ENCODE measurements at places on chromosomes 16 and 17. TPM values are rescaled to one million over a fixed set of nuclear protein-coding genes. Genes with fewer than 3 reads are reported as not detected.

OR2C1 gene
- 0.16 TPM for total RNA-seq

SCPEP1 gene
- total RNA-seq: 24.6 TPM

MT3 gene
- not detected for total RNA-seq

TPSG1 gene
- not detected for total RNA-seq

DNA sequence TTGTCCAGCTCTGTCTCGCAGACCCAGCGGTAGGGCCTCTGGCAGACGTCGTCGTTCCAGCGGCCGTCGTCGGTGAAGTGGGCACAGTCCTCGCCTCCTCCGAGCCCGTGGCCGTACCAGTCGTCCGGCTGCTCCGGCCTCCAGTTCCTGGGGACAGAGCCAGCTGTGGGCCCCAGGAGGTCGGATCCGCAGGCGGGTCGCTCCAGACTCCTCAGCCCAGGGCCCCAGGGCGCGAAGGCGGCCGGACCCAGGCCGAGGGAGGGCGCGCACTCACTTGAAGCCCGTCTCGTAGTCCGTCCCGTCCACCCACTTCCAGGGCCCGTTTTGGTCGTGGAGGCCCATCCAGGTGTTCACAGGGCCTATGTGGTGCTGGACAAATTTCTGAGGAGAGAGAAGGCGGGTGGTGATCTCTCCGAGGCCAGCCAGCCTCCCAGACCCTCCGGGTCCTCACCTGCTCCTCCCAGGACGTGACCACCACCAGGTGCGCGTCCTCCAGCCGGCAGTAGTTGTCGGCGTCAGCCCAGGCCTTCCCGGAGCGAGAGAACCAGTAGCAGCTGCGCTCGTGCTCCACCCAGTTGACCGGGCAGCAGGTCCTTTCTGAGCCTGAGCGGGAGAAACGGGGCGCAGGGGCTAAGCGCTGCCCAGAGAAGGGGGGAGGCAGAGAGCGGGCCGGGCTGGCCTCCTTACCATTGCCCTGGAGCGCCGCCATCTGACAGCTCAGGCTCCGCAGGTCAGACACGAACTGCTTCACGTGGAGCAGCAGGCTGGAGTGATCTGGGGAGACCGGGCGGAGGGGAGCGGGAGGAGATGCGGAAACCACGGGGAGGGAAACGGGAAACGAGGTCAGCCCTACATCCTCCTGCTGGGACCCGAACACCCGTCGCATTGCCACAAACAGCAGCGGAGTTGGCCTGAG is 5.2 kb downstream of the ASGR1 start:
- peak; percentile 35 for DNase-seq

DLX3 gene
- total RNA-seq: 1.0 TPM

DNA sequence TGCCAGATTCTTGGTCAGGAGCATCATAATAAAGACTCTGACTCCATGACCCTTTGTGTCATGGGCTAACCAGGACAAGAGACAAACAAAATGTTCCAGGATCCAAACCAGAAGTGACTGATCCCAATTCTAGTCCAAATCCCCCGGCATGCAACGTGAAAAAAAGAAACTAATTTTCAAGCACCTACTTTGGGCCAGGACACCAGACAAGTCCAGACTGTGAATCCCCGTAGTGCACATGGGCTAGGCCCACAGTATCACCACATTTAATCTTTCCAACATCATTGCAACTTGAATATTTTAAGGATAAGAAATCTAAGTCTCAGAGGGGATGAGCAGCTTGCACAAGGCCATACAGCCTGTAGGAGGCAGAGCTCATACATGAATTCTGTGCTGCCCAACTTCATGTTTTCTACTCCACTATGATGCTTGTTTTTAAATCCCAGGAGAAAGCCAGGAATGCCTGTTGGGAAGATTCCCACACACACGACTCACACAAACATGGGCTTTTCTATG is 365.7 kb downstream of the NPIPA8 start:
- no peak for DNase-seq

GRCh38 chr16:67183-67791 is 5.1 kb downstream of the RHBDF1 start:
- no peak for DNase-seq

- DNase-seq: no peak
Measured at GRCh38 chr16:50068550-50068949, 2.8 kb downstream of the HEATR3 start.

TMEM208 gene
- total RNA-seq: 36.1 TPM

DNA sequence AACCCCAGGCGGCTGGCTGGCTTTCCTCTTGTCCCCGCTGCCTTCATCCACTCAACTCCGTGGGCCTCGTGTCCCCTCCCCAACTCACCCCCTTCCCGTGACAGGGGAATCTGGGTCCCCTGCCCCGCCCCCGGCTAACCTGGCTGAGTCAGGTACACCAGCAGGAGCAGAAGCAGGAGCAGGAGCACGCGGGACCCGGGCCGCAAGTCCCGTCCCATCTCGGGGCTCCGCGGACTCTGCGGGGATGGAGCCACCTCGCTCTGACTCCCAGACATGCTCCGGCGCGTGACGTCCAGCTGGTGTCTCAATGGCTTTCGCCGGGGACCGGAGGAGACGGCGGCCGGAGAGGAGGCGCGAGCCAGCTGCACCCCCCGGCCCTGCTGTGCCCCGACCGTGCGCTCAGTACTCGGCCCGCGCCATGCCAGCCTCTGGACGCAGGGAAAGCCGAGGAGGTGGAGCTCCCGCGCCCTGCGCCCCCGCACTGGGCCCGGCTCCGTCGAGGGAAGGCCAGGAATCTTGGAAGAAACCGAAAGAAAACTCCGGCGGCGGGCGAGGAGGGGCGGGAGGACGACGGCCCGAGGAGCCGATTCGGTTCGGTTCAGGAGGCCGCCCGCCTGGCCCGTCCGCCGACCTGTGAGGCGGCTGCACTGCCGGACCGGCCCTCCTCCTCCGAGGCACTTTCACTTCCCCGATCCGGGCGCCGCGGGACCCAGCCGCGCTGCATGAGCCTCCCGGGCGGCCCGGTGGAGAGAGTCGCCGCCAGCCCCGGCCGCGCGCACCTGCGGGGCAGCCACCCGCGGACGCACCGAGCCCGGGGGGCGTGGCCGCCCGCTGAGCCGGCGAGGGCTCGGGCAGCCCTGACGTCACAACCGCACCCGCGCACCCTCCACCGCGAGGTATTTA is at the start of the genes CXCL16 and ZMYND15:
CXCL16 (minus strand) TSS at position 807 of the 903 bp plus-strand sequence; CDS start at position 218, 589 bp downstream.
ZMYND15 (plus strand) TSS at position 712 of the 903 bp plus-strand sequence. CDS start 716 bp downstream, outside the sequence.
- DNase-seq: peak; percentile 13

ZPBP2 gene
- not detected for total RNA-seq

ITGAD gene
- not detected for total RNA-seq

- DNase-seq: no peak
Measured at GRCh38 chr17:61461586-61461966, 9.4 kb downstream of the TBX4 start.

DNA sequence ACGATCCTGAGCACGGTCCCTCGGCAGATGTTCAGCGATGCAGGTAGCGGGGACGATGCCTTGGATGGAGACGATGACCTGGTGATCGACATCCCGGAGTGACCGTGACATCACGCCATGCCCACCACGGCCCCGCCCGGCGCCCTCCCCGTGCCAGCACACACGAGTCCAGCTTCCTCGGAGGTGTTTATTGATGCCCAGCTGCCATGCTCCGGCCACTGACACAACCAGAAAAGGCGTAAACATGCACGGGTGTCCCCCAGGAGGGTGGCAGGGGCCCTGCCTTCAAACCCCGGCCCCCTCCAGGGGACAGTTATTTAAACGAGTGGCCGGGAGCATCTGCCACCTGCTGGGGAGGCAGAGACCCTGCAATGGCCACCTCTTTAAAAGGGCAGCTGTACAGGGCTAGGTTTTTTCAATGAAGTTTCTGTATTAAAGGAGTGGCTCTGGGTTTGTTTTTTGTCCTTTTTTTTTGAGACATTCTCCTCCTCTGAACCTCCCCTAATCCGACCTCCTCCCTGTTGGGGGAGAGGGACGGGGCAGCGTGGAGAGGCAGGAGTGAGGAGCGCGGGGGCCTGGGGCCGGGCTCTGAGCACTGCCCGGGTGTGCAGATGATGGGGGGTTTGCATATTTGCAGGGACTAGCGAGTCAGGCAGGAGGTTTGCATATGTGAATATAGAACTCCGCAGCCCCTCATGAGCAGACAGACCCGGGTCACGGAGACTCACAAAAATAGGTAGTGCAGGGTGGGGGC is 5.3 kb downstream of the DOC2A start:
- peak; percentile 45 for DNase-seq

DNA sequence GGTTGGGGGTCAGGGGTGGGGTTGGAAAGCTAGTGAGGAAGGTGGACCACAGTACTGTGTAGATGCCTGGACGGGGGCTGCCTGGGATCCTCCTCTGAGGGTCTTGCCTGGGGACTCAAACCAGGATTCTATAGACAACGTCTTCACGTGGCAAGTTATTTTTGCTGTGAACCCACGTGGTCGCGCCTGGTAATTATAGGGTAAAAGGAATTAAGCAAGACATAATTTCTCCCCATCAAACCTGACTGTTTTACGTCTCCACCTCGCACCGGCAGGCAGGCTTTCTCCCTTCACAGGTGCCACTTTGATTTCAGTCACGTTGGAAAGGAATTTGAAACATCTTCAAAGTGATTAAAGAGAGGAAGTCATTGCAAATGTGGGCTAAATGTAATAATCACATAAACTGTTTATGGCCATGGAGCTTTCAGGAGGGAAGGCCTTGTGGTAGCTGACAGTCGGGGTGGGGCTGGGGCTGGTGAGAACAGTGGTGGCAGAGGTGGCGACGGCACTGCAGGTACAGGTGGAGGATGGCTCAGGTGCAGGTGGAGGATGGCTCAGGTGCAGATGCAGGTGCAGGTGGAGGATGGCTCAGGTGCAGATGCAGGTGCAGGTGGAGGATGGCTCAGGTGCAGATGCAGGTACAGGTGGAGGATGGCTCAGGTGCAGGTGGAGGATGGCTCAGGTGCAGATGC is 197.1 kb upstream of the NLRP1 start:
- DNase-seq: no peak

RND2 gene
- total RNA-seq: 17.8 TPM

- DNase-seq: no peak
Measured at GRCh38 chr16:31167315-31167714, 12.6 kb upstream of the FUS start.

DNA sequence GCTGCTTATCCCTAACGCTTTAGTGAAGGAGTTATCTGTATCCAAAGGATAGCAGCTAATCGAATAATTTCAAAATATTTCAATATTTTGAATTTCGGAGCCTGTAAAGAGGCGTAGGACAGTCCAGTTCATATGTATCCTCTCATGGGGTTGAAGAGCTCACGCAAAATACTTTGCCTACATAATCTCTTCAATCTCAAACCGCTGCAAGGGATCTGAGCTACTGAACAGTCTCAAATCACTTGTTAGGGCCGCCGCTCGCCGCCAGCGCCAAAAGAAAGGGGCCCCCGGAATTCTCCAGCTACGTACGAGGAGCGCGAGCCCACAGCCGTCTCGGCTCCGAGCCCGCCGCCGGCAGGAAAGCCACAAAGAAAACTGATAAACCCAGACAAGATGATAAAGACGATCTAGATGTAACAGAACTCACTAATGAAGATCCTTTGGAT is 601 bp upstream of the RFWD3 start:
- peak; percentile 23 for DNase-seq

- DNase-seq: no peak
Measured at GRCh38 chr16:6096931-6097670, 999.5 kb upstream of the EEF2KMT start.

GRCh38 chr16:74666010-74666421 is 661 bp downstream of the RFWD3 start:
- DNase-seq: no peak

GRCh38 chr16:31727553-31727952 is 146.1 kb upstream of the ZNF267 start:
- no peak for DNase-seq

NECAB2 gene
- 19.6 TPM for total RNA-seq

CDK3 gene
- 9.4 TPM for total RNA-seq

DNA sequence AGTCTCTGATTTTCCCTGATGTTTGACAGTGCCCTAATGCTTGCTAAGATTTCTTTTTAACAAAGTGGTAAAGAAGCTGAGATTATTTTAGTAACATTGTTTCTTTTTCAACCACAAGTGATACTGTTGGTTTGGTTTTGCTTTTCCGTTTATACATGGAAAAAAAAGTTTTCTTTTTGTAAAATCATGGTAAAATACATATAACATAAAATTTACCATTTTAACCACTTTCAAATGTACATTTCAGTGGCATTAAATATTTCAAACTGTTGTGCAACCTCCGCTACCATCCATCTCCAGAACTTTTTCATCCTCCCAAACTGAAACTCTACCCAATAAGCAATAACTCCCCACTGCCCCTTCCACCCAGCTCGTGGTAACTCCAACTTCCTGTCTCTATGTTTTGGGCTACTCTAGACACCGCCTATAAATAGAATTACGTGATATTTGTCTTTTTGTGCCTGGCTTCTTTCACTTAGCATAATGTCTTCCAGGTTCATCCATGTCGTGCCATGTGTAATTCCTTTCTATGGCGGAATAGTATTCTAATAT is 4.6 kb downstream of the CIITA start:
- no peak for DNase-seq

C17orf78 gene
- total RNA-seq: not detected

- DNase-seq: peak; percentile 66
Measured at GRCh38 chr16:30923554-30924075, at the start of gene FBXL19. TSS of gene FBXL19 (plus strand) at chr16:30923572. CDS start at chr16:30925755, 2,183 bp downstream.

- DNase-seq: no peak
Measured at GRCh38 chr17:8803531-8804420, 4.6 kb upstream of the MFSD6L start.
